ENCODE measurements at places on chromosomes 5 and 9.

DNA sequence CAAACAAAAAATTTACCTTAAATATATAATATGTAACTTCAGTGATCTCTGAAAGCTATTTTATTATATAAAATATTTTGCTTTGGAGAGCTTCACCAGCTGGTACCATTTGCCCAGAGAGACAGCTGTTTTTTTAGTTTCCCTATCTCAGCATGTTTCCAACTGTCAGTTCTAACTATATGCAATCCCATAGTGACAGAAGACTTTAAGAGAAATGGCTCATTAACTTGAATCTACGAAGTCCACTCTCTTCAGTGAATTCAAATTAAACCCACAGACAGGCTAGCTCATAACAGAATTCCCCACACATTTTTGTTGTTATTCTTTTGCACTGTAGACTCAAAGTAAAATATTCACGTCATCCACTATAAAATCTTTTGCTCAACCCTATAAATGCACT lies 251.8 kb upstream of the POU5F2 start:
- no peak for DNase-seq

- DNase-seq, result no peak
Measured at GRCh38 chr5:110306650-110307049, 419.8 kb downstream of the TMEM232 start.

GRCh38 chr9:129752900-129753729 lies at the start of gene PTGES:
Gene PTGES, minus strand, starts transcription at chr9:129753042. Its CDS starts 30 bp downstream, at chr9:129753012.
- DNase-seq, result peak; percentile 75

GRCh38 chr5:126682856-126683255 lies 82.1 kb downstream of the PHAX start:
- no peak for DNase-seq

- DNase-seq, result peak; percentile 46
Measured at GRCh38 chr5:173859408-173860159, 28.6 kb upstream of the CPEB4 start.

- DNase-seq, result peak; percentile 43
Measured at GRCh38 chr5:44385291-44385900, 3.8 kb downstream of the FGF10 start.

GRCh38 chr9:96158909-96159575 lies 142.9 kb downstream of the HSD17B3 start:
- DNase-seq, result peak; percentile 13

DNA sequence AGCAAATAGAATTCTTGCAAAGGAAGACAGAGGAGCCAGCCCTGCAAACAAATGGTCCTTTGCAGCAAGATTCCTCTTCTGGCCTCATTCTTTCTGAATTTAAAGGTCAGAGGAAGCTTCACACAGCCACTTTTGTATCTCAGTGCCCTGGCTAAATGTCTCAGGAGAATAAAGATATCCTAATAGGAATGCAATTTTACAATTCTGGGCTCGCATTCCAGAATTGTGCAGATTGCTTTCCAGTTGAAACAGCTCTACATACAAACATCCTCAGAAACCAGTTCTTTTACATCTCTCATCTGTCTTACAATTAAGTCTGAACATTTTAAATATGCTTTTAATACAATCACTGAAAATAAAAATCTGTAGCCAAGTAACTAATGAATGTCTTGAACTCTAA lies 14.6 kb upstream of the ACOT12 start:
- DNase-seq, result no peak

DNA sequence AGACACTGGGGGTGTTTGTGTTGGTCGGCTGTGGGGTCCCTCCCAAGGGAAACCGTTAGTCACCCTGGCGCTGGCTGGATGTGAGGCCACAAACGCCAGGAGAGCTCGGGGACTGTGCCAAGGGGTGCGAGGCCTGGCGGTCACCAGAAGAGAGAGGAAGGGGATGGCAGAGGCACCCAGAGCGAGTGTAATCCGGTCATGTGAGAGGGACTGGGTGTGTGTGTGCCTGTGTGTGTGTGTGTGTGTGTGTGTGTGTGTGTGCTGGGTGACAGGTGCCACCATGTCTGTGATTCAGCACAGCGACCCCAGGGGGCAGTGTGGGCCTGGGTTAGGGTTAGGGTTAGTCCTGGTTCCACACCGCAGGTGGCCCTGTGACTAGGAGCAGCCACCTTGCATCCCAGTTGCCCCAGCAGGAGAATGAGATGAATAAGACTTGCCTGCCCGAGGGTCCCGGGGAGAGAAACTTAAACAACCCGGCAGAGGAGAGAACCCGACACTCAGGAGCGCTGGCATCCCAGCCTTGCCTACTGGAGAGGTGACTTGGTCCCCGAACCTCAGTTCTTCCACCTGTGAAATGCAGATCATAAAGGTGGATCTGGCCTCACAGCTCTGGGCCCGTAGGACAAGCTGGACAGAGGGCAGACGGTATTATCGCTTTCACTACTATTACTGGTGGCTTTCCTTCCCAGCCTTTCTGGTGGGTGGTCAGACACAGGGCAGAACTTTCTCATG lies 1.4 kb upstream of the ADAMTSL2 start:
- DNase-seq, result peak; percentile 86

DNA sequence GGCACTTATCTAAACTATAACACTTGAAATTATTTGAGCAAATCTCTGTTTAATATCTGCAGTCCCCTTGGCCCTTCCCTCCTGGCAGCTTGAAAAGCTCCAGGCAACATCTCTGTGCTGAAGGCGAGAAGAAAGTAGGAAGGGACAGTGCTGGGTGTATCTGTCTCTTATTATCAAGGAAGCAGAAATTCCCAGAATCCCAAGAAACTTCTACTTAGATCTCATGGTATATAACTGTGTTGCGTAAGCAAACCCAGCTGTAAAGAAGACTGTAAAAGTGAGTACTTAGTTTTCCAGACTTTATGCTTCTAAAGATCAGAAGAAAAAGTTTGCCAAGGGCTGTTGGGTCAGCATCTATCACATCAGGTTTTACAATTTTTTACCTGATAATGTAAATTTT lies 1869.8 kb downstream of the MAT2B start:
- DNase-seq, result no peak

DNA sequence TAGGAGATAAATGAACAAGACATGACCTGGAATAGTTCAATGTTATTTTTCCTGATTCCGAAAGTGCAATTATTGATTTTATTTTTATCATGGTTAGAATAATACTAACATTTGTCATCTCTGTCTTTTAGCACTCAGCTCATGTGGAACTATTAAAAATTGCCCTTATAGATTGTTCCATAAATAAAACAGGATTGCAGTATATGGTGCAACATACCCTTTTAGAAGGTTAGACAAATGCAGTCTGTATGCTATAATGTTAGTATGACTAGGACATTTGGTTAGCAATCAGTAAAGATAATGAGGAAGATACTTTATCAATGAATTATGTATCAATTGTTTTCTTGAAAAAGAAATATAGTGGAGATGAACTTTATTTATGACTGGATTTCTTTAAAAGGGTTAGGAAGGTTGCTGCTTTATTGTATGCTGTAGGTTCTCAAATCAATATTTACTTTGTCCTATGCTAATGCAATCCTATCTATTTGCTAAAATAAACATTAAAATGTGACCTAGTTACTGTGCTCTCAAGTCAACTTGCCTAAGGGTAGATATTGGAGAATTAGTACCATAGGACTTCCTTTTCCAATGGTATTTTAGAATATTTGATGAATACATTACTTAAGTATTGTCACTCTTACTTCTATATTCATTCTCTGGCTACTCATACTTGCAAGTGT lies 348.9 kb upstream of the ISL1 start:
- no peak for DNase-seq

DNA sequence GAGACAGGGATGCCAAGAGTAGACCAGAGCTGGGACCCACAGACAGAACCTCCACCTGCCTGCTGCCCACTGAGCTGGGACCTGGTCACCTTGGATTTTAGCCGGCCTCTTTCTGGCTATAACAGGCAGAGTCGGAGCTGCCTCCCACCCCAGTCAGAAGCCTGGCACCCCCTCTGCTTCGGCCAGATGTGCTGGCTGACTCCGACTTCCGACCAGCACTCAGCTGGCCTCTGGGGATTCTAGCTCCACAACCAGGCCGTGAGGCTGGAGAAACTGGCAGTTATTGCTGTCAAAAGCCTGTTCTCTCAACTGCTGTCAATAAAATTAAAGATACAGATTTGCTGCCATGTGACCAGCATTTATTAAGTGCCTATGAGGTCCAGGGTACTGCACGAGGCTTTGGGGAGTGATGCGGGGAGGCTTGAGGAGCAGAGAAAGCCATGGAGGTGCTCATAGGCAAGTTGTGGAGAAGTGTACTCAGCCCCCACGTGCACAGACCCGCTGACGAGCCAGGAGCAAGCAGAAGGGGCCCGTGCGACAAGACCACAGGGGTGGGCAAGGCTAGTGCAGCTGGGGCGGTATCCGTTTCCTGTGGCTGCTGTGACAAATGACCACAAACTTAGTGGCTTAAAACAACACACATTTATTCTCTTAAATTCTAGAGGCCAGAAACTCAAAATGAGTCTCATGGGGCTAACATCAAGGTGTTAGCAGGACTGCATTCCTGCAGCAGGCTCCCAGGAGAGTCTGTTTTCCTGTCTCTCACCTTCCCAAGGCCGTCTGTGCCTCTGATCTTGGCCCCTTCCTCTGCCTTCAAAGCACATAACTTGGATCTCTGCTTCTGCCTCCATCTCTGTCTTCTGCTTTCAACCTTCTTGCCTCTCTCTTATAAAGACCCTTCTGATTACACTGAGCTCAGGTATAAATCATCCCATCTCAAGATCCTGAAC lies 13.1 kb downstream of the GFI1B start:
- DNase-seq, result peak; percentile 78

GRCh38 chr5:78320401-78320800 lies 25.9 kb upstream of the AP3B1 start:
- DNase-seq, result peak; percentile 58

DNA sequence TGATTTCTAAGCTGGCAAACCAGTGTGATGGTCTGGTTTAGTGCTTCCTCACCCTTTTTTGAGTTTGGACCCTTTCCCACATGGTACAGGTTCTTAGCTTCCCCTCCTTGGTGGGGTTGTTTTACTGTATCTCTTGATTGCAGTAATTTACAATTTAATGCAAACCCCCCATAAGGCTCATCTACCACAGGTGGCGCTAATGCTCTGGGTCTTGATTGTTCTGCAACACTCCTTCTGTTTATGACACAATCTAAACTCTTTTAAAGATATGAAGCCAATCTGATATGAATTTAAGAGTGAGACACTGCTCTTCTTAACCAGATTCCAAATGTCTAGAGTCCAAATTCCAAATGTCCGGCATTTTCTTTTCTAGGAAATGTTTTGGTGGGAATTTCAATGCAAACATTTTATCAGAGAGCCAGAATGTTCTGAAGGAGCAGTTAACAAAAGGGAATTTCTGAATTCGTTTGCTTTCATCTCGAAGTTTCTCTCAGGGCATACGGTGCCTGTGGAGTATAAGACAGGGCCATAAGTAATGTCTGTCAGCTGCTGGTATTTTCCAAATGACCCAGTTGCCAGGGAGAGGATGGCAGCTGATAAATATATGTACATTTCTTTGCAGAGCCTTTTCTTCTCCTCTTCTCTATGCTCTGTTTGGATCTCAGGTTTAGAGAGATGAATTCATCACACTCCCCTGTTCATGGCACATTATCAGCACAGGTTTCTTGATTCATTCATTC lies 246.8 kb downstream of the ARHGAP26 start:
- DNase-seq, result peak; percentile 82

- peak; percentile 32 for DNase-seq
Measured at GRCh38 chr9:74824654-74825053, 63.1 kb downstream of the TRPM6 start.

- no peak for DNase-seq
Measured at GRCh38 chr5:31887556-31887955, 248.6 kb downstream of the PDZD2 start.

DNA sequence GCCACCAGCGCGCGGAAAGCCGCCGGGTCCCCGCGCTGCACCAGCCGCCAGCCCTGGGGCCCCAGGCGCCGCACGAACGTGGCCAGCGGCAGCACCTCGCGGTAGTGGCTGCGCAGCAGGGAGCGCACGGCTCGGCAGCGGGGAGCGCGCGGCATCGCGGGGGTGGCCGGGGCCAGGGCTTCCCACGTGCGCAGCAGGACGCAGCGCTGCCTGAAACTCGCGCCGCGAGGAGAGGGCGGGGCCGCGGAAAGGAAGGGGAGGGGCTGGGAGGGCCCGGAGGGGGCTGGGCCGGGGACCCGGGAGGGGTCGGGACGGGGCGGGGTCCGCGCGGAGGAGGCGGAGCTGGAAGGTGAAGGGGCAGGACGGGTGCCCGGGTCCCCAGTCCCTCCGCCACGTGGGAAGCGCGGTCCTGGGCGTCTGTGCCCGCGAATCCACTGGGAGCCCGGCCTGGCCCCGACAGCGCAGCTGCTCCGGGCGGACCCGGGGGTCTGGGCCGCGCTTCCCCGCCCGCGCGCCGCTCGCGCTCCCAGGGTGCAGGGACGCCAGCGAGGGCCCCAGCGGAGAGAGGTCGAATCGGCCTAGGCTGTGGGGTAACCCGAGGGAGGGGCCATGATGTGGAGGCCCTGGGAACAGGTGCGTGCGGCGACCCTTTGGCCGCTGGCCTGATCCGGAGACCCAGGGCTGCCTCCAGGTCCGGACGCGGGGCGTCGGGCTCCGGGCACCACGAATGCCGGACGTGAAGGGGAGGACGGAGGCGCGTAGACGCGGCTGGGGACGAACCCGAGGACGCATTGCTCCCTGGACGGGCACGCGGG lies at the start of gene TERT:
TERT (minus strand) TSS at position 234 of the 815 bp plus-strand sequence; CDS start at position 155, 79 bp downstream.
- peak; percentile 47 for DNase-seq

- DNase-seq, result no peak
Measured at GRCh38 chr9:106961623-106962022, 98.7 kb downstream of the ZNF462 start.

GRCh38 chr9:131809941-131810344 lies 70.1 kb upstream of the RAPGEF1 start:
- no peak for DNase-seq

DNA sequence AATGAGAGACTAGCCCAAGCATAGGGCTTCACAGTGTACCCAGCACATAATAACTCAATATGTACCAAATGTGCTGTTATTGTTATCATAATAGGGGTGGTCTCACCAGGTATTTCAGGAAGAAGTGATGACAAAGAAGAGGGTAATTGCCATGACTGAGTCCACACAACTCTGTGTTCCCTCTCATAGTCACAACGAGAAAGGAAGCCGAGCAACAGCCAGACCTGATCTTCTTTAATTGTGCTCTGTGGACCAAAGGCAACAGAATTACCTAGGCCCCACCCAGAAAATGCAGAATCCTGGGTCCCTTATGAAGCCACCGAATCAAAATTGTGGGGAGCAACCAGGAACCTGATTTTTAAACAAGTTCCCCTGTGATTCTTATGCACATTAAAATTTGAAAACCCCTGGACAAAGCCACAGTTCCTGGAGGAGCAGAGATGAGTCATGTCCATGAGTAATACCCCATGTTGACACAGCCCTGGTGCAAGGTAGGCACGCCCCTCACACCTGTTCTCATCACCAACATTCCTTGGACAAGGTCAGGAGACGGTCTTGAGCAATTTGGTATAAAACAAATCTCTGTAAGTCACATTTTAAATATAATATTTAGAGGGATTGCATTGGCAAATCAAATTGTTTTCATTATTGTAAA lies 5.2 kb downstream of the FGF1 start:
- DNase-seq, result no peak

DNA sequence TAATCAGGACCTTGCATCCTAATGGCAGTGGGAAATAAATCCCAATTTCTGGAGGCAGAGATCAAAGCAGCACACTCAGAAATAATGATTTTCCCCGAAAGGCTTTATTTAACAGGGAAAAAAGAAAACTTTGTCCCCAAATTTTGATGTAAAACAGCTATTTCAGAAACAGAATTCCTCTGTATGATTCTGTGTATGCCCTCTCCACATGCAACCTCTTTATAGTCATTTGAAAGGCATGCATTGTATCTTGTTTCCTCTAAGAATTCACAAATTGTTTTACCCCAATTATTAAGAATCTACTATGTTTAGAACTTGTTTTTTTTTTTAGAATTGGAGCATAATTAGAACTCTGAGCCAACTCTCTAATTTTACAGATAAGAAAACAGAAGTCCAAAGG lies 2.7 kb upstream of the PTAR1 start:
- no peak for DNase-seq

All from hematopoietic multipotent progenitor cell treated with erythropoietin and hydrocortisone succinate and interleukin-3 and kit ligand, for 6 days (in vitro differentiated cells).